EL (cell line): ENCODE measurements at places on chromosomes 4 and X.

- DNase-seq = no peak
These were observed 13.6 kb upstream of the PTTG2 start for GRCh38 chr4:37946503-37947179.

- DNase-seq = no peak
These were observed 26.8 kb downstream of the PPP2R2C start for GRCh38 chr4:6445403-6446129.

DNA sequence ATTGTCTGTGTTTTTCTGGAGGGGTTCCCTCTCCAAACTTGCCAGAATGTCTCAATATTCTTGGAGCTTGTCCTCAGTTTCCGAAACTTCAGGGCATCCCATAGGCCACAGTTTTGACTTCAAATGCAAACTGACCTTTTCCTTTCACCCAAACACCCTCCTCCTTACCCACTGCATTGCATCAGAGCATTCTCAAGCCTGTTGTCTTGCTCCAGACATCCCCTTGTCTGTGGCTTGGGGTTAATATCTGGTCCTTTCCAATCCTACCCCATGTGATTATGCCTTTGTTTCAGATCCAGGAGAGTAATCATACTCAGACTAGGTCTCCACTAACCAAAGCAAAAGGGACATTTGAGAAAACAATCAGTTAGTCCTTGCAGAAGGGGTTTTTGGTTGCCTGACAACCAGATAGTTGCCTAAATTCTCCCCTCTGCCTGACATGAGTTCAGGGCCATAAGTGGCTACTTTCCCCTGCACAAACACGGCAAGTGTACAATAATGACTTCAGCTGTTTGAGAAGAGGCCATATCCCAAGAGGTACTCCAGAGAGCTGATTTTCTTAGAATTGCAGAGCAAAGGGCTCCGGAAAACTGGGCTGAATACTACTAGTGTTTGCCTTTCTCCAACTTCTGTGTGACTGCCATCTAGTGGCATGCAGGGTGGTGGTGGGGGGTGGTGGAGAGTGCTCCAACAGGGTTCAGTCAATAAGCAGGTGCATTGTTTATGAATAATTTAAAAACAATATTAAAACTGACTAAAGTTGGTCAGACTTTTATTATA, 130.2 kb downstream of the CHRDL1 start:
- DNase-seq = peak; percentile 37

GRCh38 chr4:74667944-74668343, 126.4 kb downstream of the BTC start:
- no peak for DNase-seq

- DNase-seq = no peak
These were observed 175.9 kb downstream of the SLC39A8 start for GRCh38 chr4:102169345-102169744.

DNA sequence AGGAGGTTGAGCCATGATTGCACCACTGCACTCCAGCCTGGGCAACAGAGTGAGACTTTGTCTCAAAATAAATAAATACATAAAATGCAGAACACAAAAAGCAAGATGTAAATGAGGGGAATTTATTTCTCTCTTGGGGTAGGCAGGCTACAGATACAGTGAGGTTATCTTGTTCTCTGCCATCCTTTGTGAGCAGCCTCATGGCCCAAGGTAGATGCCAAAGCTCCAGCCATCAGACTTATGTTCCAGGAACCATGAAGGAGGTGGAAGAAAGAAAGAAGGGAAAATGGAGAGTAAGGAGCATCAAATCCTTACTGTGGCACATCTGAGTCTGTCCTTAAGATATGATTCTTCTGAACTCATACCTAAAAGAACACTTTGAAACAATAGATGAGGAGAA, 11.1 kb downstream of the ARSH start:
- no peak for DNase-seq

DNA sequence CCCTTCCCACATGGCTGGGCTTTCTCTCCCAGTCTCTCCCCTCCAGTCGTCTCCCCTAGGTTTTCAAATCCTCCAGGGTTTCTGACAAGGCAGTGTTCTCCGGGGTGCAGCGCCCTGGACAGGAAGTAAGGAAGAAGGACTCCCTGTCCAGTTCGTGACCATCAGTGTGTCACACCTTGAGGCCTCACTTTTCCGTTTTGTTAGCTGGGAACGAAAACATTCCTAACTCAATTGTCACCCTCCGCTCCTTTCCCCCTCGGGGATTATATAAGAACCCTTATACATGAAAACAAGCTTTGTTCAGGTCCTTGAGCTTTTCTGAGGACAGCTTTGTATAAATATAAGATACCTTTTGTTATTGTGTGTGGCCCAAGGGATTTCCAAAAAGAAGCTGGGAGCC, 92.1 kb downstream of the KDR start:
- DNase-seq = peak; percentile 21

DNA sequence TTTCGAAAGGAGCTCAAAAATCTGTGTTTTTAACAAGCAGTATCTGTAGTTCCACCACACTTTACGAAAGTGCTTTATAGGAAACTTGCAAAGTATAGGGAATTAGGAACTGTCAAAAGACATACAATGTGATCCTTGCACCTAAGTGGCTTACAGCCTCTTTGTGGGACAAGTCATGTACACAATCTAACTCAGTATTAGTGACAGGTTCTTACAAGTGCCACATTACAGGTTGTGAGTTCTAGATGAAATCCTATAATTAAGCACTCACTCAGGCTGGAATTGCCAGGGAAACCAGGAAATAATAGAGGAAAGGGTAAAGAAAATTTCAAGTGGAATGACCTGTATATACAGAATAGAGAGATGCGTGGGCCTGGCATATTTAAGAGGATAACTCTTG, 567.3 kb upstream of the ATOH1 start:
- DNase-seq = no peak

- no peak for DNase-seq
These were observed 27.6 kb downstream of the ARSD start for GRCh38 chrX:2901367-2902036.

GRCh38 chr4:139844459-139845036, 178.9 kb downstream of the MGST2 start:
- DNase-seq = no peak

- DNase-seq = no peak
These were observed 912.5 kb downstream of the C4orf33 start for GRCh38 chr4:130008461-130008860.

- no peak for DNase-seq
These were observed 73.4 kb downstream of the GPC3 start for GRCh38 chrX:133911825-133912495.

- DNase-seq = peak; percentile 63
These were observed 848 bp upstream of the KCND1 start for GRCh38 chrX:48972220-48973164.

- DNase-seq = no peak
These were observed 24.9 kb downstream of the CCDC149 start for GRCh38 chr4:24887881-24888430.

GRCh38 chr4:21901831-21902230, 46.7 kb downstream of the KCNIP4 start:
- DNase-seq = peak; percentile 59

- DNase-seq = no peak
These were observed 116.9 kb upstream of the AR start for GRCh38 chrX:67426946-67427345.

DNA sequence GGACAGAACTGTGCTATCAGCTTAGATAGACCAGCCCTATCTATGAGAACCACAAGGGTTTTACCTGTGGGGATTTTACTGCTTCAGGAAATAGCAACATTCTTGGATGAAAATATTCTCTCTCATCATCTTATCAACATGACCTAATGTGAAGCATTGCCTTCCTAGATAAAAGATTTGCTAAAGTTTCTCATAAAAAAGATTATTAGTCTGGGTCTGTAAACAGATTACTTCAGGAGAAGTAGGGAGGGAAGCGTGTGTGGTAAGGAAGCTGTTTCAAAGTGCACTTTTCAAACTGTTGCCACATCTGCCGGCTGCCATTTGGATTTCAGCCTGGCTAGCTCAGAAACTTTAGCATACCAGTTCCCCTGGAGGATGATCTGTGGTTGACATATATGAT, at the start of gene NOX1:
TSS of gene NOX1 (minus strand) at position 35 of the 400 bp plus-strand sequence. CDS start 220 bp downstream, outside the sequence.
- DNase-seq = no peak

DNA sequence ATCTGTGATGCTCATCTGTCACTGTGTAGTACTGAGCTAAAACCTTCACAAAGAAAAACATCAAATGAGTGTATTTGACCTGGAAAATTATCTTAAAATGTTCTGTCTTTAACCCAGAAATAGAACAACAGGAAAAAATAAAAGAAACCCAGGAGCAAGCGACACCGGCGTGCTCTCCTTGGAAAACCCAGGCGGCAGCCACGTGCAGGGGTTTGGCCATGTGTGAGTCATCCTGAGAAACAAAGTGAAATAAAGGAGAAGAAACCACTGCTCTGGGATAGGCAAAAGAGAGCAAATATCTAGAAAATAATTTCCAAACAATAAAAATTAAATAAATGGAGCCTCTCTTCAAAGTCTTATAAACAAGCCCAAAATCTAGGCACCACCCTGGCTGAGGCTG, 20.0 kb upstream of the TMEM128 start:
- no peak for DNase-seq

GRCh38 chrX:113384628-113385027, 544.0 kb upstream of the AMOT start:
- DNase-seq = peak; percentile 55

DNA sequence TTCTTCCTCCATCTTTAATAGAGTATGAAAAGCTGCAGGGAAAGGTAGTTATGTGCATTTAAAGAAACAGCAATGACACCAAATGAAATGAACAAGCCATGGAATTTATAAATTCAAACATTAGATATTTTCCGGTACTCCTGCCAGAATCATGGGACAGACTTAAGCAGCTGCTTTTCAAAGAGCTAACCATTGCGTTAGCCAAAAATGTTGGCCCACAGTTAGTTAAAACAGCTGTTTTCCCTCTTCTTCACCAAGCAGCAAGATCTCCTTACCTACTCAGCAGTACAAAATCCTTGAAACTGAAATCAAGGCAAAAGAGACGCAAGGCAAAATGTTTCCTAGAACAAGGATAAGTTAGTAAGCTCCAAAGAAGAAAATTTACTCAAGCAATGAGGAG, 64.0 kb downstream of the MANBA start:
- no peak for DNase-seq

GRCh38 chr4:9964879-9965278, 56.4 kb downstream of the SLC2A9 start:
- DNase-seq = no peak

DNA sequence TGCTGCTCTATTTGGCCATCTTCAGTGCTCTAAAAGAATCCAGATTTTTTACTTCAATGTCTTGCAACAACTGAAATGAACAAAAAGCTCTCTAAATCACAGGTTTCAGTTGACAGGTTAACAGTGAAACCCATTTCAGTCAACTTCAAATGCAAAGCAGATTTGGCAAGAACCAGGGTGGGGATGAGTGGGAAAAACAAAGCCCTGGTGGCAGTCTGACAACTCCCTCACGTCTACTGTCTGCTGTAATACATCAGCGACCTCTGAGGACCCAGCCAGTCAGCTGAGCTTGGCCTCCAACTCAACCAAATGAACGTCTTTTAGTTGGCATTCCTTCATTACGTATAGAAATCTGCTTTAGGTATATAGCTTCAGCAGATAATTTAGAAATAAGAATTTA, 95.8 kb downstream of the COL25A1 start:
- no peak for DNase-seq

- peak; percentile 7 for DNase-seq
These were observed 154.4 kb upstream of the RPL34 start for GRCh38 chr4:108465886-108466500.

GRCh38 chr4:137376312-137376711, 156.0 kb downstream of the PCDH18 start:
- DNase-seq = no peak

DNA sequence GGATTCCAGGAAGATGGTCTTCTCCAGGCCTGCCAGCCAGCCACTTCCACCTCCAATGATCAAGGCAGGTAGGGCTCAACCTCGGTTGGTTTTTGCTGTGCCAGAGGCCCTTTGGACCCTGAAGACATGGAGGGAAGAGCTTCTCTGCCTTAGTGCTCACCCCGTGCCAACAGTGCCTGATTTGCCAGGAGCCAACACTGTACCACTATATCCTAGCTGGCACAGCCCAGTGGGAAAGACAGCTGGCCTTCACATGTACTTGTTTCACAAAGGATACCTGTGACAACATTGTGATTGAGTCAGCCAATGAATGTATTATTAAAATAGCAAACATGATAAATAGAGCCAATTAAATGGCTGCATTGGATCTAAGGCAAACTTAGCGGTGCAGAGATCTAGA, 51.9 kb upstream of the PRPS1 start:
- DNase-seq = no peak

- no peak for DNase-seq
These were observed 44.2 kb downstream of the CCNI start for GRCh38 chr4:77031544-77031943.

- no peak for DNase-seq
These were observed 62.0 kb downstream of the PHKA1 start for GRCh38 chrX:72652082-72652481.

DNA sequence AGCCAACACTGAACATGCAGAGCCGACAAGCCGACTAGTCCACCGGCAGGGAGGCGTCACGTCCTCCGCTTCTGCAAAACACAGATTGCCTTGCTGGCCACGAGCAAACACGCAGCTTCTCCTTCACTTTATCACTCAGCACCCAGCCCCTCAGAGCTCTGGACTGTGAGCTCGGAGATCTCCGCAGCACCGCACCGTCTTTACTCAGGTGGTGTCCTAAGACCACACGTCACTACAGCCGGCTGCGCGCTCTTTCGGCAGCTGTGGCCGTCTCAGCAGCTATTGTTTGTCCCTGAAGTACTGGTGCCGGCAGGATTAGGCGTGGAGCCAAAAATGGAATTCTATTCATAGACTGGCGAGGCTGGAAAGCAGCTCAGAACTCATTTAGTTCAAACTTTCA, 72.0 kb downstream of the FAT1 start:
- DNase-seq = no peak

DNA sequence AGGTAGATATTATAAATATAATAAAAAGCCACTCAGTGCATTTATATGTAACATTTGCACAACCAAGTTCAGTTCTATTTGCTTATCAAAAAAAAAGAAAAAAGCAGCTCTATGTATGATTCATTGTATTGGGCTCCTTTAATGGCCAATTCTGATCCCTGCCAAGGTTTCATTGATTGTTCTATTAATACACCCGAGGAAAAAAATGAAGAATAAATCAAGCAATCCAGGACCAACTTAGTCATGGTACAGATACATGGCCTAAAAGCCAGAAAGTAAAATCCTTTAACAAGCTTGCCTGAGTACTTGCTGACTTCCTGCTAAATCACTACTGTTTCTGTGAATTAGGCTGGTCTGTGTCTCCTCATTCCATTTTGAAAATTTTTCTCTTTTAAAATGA, 77.6 kb upstream of the PCDH7 start:
- no peak for DNase-seq

GRCh38 chrX:100883654-100884053, 9.5 kb upstream of the NOX1 start:
- DNase-seq = no peak
